ENCODE measurements at places on chromosomes 13 and 19.
A peak's percentile ranks its signal among the peaks of the same experiment; 100 is the strongest.

DNA sequence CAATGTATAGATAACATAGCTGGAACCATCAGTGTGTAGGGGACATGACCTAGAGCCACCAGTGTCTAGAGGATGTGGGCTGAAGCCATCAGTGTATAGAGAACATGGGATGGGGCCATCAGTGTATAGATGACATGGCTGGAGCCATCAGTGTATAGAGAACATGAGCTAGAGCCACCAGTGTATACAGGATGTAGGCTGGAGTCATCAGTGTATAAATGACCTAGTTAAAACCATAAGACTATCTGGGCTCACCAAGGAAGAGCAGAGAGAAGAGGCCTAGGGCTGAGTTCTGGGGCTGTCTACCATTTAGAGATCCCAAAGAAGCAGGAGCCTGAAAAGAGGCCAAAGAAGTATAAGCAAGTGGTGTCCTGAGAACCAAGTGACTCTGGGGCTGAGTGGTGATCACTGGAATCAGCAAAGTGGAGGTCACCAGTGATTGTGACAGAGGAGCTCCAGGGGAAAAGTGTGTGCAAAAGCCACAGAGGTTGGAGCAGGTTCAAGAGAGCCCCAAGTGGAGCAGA is 41.0 kb downstream of the RFX2 start:
- no peak for DNase-seq

GRCh38 chr13:43171489-43171888 is 148.1 kb downstream of the DNAJC15 start:
- no peak for DNase-seq

DNA sequence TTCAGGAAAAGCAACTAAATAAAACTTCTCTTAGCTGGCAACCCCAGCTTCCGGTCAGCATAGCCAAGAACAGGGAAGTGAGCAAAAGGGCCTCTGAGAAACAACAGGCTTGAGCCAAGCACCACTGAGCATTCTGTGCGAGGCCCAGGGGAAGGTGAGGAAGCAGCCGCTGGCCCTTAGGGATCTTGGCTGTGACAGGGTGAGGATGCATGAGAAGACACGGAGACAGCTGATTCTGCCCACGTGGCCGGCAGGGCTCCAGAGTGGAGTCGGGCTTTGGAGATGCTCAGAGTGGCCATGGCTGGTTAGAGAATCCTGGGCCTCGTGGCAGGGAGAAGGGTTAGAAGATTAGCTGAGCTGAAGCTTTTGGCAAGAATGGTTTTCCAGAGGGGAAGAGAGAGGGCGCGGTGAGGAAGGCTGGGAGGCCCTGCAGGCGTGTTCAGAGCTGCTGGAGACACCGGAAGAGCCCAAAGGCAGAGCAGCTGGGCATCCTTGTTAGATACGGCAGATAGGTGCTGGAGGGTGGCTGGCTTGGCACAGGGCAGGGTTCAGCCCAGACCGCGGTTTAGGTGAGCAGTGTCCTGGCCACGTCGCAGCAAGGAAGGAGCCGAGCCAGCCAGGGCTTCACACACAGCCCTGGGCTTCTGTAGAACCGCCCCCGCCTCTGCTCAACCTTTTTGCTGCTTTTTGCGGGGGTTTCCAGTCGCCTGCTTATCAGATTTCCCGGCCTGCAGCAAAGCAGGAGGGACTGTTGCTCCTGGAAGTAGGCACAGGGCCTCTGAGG is 17.3 kb downstream of the UPF1 start:
- DNase-seq = no peak

- DNase-seq = no peak
Measured at GRCh38 chr19:49767967-49768581, 1.3 kb downstream of the AP2A1 start.

DNA sequence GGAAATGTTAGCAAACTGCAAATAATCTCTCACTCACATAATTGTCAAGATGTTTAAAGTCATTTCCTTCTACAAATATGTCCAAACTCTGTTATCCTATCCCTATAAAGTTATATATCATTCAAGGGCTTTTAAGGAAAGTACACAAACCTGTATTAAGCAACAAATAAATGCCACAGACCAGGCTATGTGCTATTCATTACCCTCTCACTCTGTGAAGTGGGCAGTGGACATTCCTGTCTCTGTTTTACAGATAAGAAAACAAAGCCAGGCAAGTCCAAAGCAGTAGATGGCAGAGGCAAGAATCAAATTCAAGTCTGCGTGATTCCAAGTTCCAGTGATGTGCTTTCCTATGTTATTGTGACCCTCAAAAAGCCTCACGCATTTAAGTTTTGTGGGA is 140.6 kb downstream of the LHFPL6 start:
- DNase-seq = no peak

GRCh38 chr13:95352486-95352885 is 51.2 kb upstream of the ABCC4 start:
- DNase-seq = no peak

- peak; percentile 79 for DNase-seq
Measured at GRCh38 chr13:99432609-99433542, 68.4 kb upstream of the TM9SF2 start.

DNA sequence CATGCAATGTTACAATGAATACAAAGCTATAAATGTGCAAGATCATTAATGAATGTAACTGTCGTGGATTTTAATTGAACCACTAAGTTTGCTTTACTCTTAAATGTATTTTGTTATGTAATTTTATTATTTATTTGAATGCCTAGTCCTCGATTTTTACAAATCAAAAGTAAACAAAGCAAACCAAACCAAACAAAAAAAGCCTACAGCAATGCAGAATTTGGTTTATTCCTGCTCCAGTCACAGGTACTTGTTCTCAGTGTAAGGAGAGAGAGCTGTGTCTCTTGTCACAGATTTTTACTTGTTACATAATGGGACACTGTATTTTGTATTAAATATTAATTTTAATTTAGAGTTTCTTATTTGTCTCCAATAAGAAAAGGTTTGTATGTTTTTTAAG is 584.3 kb upstream of the SLITRK6 start:
- no peak for DNase-seq

GRCh38 chr13:44938854-44939253 is 50.4 kb downstream of the NUFIP1 start:
- no peak for DNase-seq

- no peak for DNase-seq
Measured at GRCh38 chr13:87052731-87053130, 618.4 kb upstream of the SLITRK5 start.

DNA sequence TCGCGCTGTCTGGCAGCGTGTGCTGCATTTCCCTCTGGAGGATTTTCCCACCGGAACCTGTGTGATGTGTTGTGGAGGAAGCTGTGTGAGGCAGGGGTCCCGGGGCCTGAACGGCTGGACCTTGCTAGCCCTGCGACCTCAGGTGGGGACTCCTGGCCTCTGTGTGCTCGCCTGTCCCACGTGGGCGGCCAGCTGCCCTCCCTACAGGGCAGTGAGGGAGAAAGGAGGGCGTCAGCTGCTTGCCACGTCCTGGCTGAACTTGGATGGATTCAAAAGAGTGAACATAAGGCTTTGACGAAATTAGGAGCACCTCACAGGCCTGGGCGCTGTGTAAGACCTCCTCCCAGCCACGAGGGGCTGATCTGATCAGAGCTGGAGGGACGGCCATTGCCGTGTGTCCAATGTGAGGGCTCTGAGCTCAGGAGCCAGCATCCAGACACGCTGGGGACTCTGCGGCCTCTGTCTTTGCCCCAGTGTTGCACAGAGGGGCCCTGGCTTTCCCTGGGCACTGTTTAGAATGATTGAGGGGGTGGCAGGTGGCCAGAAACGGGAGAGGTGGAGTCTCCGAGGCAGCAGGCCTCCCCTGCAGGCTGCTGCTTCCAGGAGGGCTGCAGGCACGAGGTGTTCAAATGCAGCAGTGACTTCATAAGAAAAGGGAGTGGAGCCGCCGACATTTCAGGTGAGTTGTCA is 13.0 kb downstream of the TFDP1 start:
- no peak for DNase-seq

- no peak for DNase-seq
Measured at GRCh38 chr13:113182046-113182445, 23.6 kb downstream of the PROZ start.

- peak; percentile 51 for DNase-seq
Measured at GRCh38 chr19:49145573-49146407, 9.4 kb downstream of the HRC start.

- DNase-seq = no peak
Measured at GRCh38 chr13:44652962-44653660, 77.0 kb upstream of the TSC22D1 start.

DNA sequence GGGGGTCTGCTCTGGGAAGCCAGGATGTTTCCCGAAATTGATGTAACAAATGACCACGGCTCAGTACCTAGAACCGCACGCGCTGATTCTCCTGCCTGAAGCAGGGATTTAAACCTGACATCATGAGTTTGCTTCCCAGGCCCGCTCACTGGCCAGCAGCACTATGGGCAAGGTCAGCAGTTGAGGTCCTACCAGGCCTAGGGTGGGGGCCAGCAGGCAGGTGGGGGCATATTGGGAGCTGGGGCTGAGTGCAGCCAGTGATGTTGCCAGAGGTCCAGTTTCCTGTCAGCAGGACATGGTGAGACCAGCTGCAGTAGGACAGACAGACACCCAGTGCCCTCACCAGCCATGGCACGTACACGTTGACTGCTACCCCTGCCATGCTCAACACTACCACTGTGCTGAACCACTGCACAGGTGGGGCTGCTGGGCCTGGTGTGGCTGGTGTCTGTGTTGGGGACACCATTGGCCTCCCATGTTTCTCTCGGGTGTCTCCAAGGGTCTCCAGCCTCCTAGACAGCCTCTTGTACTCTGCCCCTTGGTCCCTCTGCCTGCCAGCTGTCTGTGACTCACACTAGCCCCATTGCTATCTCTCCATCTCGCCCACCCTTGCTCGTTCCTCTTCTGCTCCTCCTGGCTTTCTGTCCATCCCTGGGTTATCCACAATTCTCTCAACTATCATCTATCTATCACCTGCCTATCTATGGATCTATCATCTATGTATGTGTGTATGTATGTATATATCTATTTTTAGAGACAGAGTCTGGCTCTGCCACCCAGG is 1.1 kb upstream of the C19orf85 start:
- no peak for DNase-seq

- peak; percentile 79 for DNase-seq
Measured at GRCh38 chr19:4851551-4852290, 15.7 kb downstream of the PLIN3 start.

- no peak for DNase-seq
Measured at GRCh38 chr13:27120811-27121210, 50.8 kb downstream of the USP12 start.

GRCh38 chr19:34692549-34692948 is 15.1 kb downstream of the ZNF302 start:
- no peak for DNase-seq

DNA sequence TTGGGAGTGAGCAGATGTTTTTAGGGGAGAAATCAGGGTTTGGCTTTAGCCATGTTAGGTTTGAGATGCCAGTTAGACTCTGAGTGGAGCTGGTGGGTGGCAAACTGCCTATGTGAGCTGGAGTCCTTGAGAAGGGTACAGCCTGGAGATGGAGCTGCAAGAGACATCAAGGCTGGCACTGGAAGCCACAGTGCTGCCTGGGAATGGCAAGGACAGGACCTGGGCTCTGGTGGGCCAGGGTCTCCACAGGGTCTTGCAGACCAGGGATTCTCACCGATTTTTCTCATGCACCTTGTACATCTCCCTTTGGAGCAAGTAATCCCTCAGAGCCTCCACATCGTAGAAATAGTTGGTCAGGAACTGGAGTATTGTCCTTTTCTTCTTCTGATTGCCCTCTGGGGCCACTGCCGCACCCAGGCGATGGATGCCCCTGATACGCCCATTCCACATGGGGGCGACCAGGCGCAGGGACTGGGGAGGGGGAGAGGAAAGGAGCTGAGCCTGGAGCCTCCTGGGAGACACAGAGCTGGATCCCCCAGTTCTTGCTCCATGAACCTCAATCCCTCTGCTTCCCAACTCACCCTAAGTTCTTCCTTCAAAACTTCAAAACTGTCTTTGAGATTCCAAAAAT is 1.7 kb downstream of the DMAC2 start:
- DNase-seq = no peak

DNA sequence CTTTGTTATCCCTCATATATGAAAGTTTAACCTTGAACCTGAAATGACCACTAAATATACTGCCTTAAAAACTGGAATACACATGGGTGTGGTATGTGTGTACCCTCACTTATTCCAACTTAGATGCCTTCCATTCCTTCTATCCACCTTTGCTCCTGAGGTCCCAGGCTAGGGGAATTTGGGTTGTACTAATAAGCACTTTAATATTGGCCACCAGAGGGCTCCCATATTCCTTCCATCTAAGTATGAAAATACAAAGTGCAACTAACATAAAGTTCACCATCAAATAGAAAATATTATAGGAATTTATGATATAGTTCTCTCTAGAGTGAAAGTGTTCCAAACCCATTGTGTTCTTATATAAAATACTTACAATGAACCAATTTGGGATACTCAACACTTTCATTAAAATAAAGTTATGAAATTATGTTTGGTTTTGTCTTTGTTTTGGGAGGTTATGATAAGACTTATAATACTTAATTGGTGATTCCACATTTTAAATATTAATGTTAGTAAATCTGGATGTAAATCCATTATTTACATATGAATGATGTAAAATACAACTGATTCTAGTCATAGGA is 62.3 kb downstream of the ITGBL1 start:
- DNase-seq = no peak

DNA sequence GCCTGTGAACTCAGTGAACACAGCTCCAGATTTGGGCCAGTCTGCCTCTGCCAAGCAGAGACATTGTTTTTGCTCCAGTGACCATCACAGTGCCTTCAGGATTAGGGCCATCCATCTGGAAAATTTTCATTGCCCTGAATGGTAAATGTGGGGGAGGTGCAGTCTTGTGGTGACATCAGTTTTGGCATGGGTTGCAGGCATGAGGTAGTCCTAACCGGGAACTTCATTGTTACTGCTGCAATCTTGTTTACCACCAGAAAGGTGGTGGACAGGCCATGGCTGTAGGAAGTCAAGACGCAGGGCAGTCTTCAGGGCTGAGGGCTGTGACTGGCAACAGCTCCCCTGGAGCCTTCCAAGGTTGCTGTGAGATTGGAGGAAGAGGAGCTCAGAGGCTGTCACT is 55.2 kb downstream of the SPATA13 start:
- no peak for DNase-seq

GRCh38 chr19:57754091-57754673 is 7.6 kb downstream of the ZNF776 start:
- DNase-seq = no peak

GRCh38 chr13:98098516-98098915 is 44.4 kb upstream of the FARP1 start:
- no peak for DNase-seq
